Cardiac atrium fibroblast (primary cell): ENCODE measurements at places on chromosomes 12 and 14. TPM values are rescaled to one million over a fixed set of nuclear protein-coding genes. Genes with fewer than 3 reads are reported as not detected.

The SERPINA9 gene
- not detected in 2 replicates for total RNA-seq

The LBHD2 gene
- total RNA-seq: not detected in 2 replicates

The DPPA3 gene
- total RNA-seq: not detected in 2 replicates

The DDX54 gene
- 27.4 and 40.3 TPM in 2 replicates for total RNA-seq

The DEPDC4 gene
- total RNA-seq: not detected in 2 replicates

The CDKL1 gene
- 4.1 and 6.9 TPM in 2 replicates for total RNA-seq

The TUNAR gene
- total RNA-seq: not detected in 2 replicates

The TNFAIP2 gene
- total RNA-seq: 95.1 and 113 TPM in 2 replicates

The ACADS gene
- total RNA-seq: 11.7 and 22.4 TPM in 2 replicates

The BRAP gene
- 11.3 and 12.1 TPM in 2 replicates for total RNA-seq

The SAMD15 gene
- 1.1 TPM in 2 replicates for total RNA-seq
